ENCODE measurements at places on chromosomes 11 and 22.
A peak's percentile ranks its signal among the peaks of the same experiment; 100 is the strongest.

DNA sequence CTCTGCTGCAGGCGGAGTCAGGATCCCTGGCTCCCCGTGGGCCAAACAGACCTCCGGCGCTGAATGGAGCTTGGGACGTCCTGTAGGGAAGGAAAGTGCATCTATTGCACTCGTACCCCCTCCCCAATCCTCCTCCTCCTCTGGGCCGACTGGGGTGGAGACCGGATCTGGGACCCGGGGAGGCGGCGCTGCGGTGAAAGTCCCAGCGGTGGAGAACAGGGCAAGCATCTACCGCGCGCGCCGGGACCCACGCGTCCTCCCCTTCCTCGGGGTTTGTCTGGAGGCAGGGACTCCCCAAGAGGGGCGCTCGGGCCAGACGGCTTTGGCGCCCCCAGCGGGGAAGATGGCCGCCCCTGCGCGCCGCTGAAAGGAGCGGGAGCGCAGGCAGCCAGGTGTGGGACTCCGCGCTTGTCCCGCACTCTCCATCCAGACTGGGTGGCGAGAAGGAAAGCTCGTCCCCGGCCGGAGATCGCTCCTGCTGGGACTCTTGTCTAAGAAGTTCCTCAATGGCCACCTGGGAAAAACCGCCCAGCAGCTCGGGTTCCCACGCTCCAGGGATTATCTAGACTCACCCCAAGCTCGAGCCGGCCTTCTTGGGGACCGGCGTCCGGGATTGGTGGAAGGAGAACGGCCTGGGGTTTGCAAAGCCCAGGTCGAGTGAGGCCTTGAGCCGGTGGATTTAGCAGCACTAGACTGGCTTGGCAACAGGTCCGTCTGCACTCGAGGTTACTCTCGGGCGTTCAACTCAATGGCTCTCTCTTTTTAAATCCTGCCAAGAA lies 718 bp downstream of the FADS2 start:
- no peak for DNase-seq

DNA sequence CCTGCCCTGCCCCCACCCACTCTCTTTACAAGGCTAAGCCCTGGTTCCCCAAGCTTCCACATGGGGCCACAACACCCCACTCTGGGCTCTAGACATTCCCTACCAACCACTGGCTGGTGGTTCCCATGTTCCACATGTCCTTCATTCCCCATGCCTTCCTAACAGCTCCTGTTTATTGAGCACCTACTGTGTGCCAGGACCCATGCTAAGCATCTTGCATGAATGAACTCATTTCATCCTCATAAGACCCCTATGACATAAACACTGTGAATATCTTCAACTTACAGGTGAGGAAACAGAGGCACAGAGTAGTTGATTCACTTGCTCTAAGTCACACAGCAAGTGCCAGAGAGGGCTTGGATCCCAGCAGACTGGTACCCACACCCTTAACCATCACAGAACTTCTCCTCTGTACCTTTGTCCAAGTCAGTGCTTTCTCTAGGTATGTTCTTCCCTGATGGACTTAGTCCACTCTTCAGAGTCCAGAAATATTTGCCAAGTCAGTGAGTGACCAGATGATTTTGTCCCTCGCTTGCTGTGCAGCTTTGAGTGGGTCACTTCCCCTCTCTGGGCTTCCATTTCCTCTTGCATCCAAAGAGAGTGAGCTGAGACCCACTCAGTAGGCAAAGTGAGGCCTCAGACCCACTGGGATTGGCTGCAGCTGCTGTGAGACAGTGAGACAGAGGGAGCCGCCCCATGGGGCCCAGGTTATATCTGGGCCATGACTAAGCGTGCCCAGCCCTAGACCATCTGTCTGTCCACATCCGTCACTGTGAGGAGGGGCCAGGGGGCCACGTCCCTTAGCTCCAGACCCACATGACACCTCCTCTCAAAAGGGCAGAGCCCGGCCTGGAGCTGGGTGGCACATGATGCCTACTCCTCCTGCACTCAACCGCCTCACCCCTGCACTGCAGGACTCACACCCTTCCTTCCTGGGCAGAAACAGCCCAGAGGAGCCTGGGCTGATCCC lies 132.4 kb downstream of the MN1 start:
- no peak for DNase-seq

DNA sequence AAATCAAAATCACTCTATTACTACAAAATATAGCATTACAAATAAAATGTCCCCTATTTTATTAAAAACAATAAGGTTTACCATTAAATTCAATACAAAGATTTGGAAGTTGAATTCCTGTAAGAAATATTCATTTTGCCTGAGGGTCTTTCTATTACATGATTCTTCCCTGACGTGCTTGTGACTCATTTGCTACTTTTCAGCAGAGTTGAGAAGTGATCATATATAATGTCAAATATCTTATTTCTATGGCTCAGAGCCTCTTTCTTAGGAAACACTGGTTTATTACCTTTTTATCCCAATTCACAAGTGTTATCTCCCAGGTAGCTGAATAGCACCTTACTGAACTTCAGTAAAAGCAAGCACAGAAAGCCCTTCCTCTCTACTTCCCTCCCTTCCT lies 65.2 kb upstream of the CNTN5 start:
- DNase-seq, result no peak

- DNase-seq, result no peak
Observed at GRCh38 chr22:49789289-49790141, 38.2 kb downstream of the BRD1 start.

GRCh38 chr11:79265756-79266322 lies 175.0 kb downstream of the TENM4 start:
- no peak for DNase-seq

- DNase-seq, result no peak
Observed at GRCh38 chr11:86459682-86460460, 85.2 kb downstream of the CCDC81 start.

DNA sequence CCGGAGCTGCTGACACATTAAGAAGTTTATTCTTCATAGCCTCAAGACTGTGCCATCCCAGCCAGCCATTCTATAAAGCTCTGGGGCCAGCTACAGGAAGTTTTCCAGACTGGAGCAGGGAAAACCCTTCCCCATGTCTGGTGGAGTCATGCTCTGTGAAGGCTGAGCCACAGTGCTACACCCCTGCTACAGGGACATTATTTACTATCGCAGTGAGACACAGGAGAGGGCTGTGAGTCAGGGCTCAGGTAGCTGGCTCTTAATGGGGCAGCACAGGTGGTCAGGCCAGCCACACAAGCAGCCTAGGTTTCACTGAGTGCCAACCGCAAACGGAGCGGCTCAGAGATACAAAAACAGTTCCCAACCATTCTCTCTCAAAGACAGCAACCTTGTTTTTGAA lies 12.1 kb downstream of the HPS4 start:
- no peak for DNase-seq

GRCh38 chr22:46085828-46086576 lies 64.3 kb upstream of the PPARA start:
- DNase-seq, result no peak

- DNase-seq, result no peak
Observed at GRCh38 chr11:68691402-68691784, 7.0 kb downstream of the GAL start.

- no peak for DNase-seq
Observed at GRCh38 chr11:99066618-99067317, 46.0 kb downstream of the CNTN5 start.

- no peak for DNase-seq
Observed at GRCh38 chr11:293271-293851, 4.4 kb downstream of the PGGHG start.

- DNase-seq, result no peak
Observed at GRCh38 chr22:43169310-43170130, 17.4 kb downstream of the TTLL12 start.

DNA sequence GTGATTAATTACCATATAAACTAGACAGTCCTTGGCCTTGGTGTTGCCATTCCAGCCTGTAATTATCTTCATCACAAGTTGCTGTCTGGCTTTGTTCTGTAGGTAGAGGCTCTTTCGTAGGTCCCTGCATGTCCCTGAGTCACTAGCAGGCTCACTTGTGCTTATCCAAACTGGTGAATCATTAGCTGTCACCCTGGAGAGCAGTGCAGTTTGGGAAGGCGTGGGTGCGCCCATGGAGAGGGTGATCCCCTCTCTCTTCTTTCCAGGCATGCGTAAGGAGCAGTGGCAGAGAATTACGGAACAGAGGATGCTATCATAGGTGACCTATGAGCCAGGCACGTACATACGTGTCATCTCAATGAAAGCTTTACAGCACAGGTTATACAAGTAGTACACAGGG lies 11.0 kb upstream of the EHF start:
- DNase-seq, result no peak

- no peak for DNase-seq
Observed at GRCh38 chr22:31940506-31940905, 3.8 kb upstream of the YWHAH start.

DNA sequence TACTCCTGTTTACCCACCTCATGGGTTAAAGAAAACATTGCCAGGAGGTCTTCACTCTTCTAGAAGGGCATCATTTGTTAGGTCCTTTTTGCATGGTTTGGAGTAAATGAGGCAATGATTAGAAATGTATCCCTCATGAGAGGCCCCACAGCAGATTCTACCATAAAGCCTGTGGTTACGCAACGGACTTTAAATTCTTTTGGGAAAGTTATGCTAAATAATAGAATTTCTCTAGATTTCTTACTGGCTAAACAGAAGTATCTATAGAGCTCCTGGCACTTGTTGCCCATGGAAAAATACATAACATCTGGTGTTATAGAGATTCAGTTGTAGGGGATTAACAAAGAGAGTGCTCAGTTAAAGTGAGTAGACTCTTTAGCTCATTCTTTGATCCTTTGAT lies 15.1 kb upstream of the ATXN10 start:
- no peak for DNase-seq

- DNase-seq, result no peak
Observed at GRCh38 chr11:44580701-44581100, 15.2 kb downstream of the CD82 start.

DNA sequence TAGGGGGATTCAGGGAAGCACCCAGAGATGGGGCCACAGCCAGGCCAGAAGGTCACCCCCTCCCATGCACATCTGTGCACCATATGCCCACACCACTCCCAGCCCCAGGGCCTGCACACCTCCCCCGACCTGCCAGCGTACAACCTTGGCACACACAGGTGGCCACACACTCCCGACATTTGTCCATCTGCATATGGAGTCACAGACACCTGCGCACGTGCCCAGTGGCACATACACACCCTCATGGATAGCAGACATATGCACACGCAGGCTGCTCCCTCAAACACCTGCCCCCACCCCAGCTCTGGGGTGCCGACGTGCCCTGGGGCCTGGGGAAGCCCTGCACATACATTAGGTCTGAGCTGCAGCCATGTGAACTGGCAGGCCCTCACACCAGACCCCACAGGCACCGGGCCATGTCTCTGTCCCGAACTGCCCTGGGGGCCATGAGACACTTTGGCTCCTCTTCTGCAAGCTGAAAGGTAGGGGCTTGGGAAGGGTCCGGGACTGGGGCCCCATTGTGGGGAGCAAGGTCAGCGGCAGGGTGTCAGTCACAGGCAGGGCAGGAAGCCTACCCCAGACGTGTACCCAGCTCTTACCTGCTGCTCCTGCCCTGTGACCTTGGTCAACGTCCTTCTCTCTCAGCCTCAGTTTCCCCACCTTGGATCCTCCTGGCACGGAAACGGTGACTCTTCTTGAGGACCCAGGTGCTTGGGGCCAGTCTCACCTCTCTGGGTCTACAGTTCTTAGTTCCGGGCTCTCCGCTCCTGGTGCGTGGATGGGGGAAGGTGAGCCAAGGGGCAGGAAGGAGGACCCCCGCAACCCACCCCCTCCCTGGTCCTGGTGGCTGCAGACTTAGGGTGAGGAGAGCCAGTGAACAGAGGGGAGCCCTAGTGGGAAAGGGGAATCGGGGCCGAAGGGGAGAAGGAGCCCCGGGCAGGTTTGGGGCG lies 579 bp upstream of the CABP7 start:
- DNase-seq, result no peak

DNA sequence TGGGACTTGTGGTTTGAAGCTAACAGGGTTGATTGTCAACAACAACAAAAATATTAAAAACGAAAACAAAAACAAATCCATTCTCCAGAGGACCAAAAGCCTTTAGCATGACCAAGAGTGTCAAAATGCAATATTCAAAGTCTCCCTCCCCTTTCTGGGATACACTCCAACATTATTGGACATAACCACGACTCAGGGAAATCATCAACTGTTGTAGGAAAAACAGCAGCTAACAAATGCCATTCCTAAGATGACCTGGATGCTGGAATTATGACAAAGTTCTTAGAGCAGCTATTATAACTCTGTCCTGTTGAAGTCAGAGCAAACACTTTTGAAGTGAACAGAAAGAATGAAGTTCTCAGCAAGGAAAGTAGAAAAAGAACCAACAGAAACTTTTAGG lies 143.0 kb downstream of the TMEM135 start:
- DNase-seq, result no peak

GRCh38 chr11:102421261-102421660 lies 31.3 kb downstream of the TMEM123 start:
- DNase-seq, result no peak

GRCh38 chr22:25067851-25068421 lies 115.4 kb downstream of the KIAA1671 start:
- DNase-seq, result peak; percentile 54

GRCh38 chr22:37982151-37982785 lies 2.1 kb downstream of the SOX10 start:
- no peak for DNase-seq

DNA sequence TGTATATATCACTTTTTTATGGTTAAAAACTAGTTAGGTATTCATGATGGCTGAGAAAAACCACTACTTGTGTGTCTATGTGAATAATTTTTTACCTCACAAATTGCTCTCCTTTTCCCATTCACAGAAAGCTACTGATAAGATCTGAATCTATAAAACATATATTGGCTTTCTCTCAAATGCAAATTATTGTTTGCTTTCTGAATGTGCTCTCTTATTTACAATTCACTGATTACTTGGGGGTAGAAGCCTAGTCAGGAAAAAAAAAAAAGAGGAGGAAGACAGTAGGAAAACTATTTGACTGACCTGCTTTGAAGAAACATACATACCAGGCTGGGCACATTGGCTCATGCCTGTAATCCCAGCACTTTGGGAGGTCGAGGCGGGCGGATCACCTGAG lies 20.5 kb downstream of the PGM2L1 start:
- DNase-seq, result no peak

DNA sequence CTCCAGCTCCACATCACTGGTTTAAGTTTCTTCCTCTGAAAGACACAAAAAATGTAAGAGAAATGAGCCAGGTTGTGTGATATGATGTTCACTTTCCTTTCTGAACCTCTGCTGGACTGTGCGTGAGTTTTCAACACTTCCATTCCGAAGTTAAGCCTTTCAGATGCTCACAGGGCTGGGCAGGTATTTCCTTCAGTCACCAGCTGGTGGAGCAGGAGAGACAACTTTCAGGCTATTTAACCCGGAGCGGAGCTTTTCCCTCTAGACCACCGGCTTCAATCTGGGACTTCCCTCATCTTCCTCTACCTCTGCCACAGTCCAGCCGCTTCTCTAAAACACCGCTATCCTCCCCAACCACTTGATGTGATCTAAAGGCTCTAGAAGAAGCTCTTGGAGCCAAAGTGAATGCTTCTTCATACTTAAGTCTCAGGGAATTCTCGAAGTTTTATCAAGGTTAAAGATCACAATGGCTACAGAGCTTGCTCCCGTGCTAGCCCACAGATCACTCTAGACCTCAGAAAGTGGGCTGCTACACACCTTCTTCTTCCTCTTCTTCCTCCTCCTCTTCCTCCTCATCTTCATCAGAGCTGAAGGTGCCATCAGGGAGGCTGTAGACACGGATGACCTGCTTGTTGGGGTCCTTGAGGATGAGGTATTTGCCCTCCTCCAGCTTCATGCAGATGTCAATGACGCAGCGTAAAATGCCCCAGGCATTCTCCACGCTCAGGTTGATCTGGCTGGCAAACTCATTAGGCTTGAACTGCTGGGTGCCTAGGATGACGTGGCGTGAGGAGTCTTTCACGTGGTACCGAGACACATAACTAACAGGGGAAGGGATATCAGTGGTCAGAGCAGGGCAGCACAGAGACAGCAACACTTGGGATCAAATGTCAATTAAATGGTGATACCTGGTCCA lies 4.4 kb upstream of the FOXRED2 start:
- no peak for DNase-seq

Measured in stimulated activated CD8-positive, alpha-beta memory T cell treated with anti-CD3 and anti-CD28 coated beads, Interleukin-7, amount 100 ng/mL, for 1 hour (primary cell).